ENCODE measurements at places on chromosomes 2 and 18.
A peak's percentile ranks its signal among the peaks of the same experiment; 100 is the strongest.

GRCh38 chr2:17245906-17246305 is 272.3 kb downstream of the RAD51AP2 start:
- peak; percentile 8 for DNase-seq

DNA sequence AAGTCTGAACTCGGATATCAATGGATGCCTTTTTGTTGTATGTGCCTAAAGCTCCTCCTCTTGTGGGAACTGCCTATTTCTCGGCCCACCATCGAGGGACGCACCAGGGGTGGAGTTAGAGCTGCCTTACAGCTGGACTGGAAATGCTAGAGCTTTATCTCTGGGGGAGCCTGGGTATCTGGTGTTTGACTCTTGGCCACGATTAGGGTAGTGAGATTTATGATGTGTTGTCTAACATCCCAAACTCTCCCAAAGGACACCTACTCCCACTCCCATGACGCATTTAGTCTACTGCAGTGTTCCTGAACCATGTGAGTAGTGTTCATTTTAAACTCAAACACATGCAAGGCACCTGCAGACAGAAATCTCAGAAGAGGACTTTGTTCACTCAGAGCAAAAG is 594.8 kb downstream of the METTL4 start:
- DNase-seq: peak; percentile 2

GRCh38 chr2:100143286-100143685 is 896 bp upstream of the AFF3 start:
- DNase-seq: peak; percentile 30

DNA sequence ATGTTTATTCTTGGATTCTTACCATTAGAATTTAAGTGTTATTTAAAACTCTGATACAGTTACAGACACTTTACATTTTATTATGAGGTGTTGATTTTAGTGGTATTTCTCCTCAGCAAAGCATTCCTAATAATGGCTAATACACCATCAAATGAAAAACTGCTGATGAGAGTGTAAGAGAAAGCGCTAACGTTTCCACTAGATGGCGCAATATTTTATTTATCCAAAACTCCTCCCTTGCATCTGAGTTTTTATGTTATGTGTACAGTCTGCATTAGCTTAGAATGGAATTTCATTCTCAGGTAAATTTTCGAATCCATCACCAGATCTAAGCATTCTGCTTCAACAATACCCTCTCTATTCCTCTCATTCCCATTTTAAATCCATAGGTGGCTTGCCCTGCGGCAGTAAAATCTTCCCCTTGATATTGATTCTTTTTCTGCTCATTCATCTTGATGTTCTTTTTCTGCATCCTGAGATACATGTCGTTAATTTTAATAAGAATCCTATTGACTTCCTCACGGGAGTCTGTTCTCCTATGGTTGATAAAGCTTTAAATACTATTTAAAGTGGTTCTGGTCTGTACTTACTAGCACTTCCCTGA is 53.9 kb downstream of the PRKRA start:
- DNase-seq: peak; percentile 45

- no peak for DNase-seq
Observed at GRCh38 chr2:70934981-70935380, 719 bp upstream of the ATP6V1B1 start.

DNA sequence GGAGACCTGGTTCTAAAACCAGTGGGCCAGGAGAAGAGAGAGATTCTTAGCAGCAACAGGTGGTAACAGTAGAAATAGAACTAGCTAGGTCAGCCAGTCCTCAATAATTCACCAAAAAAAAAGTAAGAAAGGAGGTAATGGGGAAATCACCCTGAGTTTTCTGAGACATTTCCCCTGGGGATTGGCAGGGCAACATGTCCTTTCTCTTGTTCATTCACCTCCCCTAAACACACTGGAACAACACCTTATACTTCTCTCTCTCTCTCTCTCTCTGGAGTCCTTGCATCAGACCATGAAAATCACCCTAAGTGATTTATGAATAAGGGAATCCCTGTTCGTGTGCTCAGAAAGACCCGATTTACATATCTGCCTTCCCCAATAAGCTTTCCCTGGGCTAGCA is 64.8 kb downstream of the COX7A2L start:
- no peak for DNase-seq

- no peak for DNase-seq
Observed at GRCh38 chr2:106193690-106193976, 468 bp downstream of the UXS1 start.

All from fibroblast of skin of abdomen (primary cell).